MCF 10A (cell line): ENCODE measurements at places on chromosomes 4 and X. TPM values are rescaled to one million over a fixed set of nuclear protein-coding genes. Genes with fewer than 3 reads are reported as not detected.

DNA sequence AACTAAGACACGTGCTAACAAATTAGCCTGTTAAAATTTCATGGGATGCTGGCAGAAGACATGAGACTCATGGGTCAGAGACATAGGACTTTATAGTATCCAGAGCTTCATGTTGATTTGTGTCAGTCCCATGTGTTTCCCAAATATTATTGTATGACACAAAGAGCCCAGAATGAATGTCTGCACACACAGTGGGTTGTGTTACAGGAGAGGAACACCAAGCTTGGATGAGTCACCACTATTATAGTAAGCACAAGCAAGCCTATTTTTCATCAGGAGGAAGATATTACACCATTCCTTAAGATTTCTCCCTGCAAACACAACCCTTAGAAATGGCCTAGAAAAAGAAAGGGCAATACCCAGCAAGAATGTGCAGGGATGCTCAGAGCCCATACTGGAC, 15.4 kb downstream of the BBS12 start:
- H3K27ac ChIP-seq = no peak overlapping the region
- no peaks in the 10 kb centered on the region for H3K27me3 ChIP-seq
- H3K4me1 ChIP-seq = no peaks in the 10 kb centered on the region
- H3K36me3 ChIP-seq = no peaks in the 10 kb centered on the region
- DNase-seq = peak; percentile 66

- DNase-seq = no peak
- H3K27me3 ChIP-seq = no peaks in the 10 kb centered on the region
- H3K4me1 ChIP-seq = no peaks in the 10 kb centered on the region
- no peak overlapping the region for H3K4me3 ChIP-seq
Measured at GRCh38 chr4:180861651-180862050, 1381.6 kb upstream of the TENM3 start.

DNA sequence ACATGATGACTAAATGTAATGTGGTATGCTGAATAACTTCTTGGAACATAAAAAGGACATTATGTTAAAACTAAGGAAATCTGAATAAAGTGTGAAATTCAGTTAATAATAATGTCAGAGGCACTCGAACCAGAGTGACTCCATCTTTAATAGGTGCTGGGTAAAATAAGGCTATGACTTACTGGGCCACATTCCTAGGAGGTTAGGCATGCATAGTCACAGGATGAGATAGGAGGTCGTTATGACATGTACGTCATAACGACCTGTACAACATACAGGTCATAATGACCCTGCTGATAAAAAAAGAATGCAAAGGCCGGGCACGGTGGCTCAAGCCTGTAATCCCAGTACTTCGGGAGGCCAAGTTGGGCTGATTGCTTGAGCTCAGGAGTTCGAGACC, 28.9 kb upstream of the OPHN1 start:
- H3K27me3 ChIP-seq = peaks cover 21% of the 10 kb centered on the region
- H3K27ac ChIP-seq = no peak overlapping the region
- no peaks in the 10 kb centered on the region for H3K36me3 ChIP-seq
- H3K4me1 ChIP-seq = no peaks in the 10 kb centered on the region
- no peak for DNase-seq
- no peak overlapping the region for H3K4me3 ChIP-seq

DNA sequence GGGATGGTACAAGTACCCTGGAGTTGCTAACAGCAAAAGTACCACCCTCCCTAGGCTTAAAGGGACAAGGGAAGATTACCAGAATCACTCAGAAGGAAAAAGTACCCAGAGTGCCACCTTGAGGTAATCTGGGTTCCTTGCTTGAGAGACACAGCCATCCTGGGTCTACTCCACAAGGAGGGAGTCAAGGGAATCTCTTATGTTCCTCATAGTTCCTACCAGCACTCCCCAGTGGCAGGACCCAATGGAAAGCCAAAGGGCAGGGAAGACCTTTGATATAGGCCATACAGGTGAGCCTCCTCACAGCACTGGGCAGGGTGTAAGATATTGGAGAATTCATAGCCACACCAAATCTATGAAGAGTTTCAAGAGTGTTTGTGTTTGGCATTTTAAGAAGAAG, 5.7 kb downstream of the IL2 start:
- H3K4me3 ChIP-seq = no peak overlapping the region
- DNase-seq = peak; percentile 62
- peaks cover 7% of the 10 kb centered on the region for H3K27me3 ChIP-seq
- no peaks in the 10 kb centered on the region for H3K4me1 ChIP-seq
- H3K27ac ChIP-seq = no peak overlapping the region
- no peaks in the 10 kb centered on the region for H3K36me3 ChIP-seq

- H3K4me3 ChIP-seq = no peak overlapping the region
- DNase-seq = no peak
- no peaks in the 10 kb centered on the region for H3K27me3 ChIP-seq
- H3K27ac ChIP-seq = no peak overlapping the region
- H3K4me1 ChIP-seq = no peaks in the 10 kb centered on the region
- no peaks in the 10 kb centered on the region for H3K36me3 ChIP-seq
Measured at GRCh38 chr4:163042306-163042705, 124.4 kb downstream of the NAF1 start.

- H3K27me3 ChIP-seq = no peaks in the 10 kb centered on the region
- DNase-seq = no peak
- no peaks in the 10 kb centered on the region for H3K36me3 ChIP-seq
- no peaks in the 10 kb centered on the region for H3K4me1 ChIP-seq
Measured at GRCh38 chrX:6149060-6149872, 79.4 kb downstream of the NLGN4X start.

DNA sequence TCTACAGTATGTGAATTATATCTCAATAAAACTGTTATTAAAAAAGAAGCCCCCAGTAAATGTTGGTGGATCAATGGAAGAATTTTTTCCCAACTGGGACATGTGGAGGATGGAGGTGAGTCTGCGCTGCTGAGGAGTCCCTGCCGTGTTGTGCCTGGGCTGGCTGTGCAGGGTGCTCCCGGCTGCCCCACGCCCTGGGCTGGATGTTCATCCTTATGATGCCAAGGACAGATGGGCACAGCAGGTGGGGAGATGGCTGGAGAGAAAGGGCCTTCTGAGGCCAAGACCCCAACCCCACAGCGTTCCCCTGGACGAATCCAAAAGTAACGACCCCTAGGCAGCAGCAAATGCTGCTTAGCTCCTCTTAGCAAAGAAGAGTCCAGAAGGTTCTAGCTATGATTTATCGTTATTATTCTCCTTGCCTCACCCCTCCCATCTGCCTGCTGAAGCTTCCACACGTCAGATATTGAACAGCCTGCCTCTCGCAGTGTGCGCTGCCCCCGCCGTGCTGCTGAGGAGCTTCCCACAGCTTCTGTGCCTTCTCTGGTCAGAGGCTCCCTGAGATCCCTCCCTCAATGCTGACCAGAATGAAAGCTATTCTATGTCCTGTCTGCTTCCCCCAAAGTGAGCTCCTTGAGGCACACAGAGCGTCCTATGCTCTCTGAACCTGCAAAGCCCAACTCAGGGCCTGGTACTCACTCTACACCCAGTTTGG, 26.5 kb downstream of the HMX1 start:
- no peak overlapping the region for H3K27ac ChIP-seq

GRCh38 chr4:22348410-22348809, 167.5 kb downstream of the ADGRA3 start:
- H3K4me3 ChIP-seq = no peak overlapping the region
- DNase-seq = no peak
- H3K36me3 ChIP-seq = peaks cover under 1% of the 10 kb centered on the region
- no peak overlapping the region for H3K27ac ChIP-seq
- H3K27me3 ChIP-seq = no peaks in the 10 kb centered on the region
- H3K4me1 ChIP-seq = no peaks in the 10 kb centered on the region

DNA sequence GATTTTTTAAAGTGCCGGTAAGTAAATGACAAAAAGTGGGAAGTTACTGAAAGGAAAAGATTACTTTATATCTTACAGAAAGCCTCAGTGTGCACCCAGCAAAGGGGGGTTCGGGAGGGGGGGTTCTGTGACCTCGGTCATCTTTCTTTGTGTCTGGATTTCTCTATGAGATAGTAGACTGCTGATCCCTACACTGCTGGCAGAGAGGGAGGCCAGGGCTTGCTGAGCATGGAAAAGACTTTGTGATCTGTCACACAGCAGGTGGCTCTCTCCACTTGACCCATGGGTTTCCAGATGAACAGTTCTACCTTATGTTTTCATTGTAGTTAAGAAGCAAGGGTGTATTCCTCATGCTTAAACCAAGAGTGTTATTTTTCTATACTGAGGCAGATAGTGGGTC, 475.6 kb downstream of the PCDH10 start:
- H3K4me1 ChIP-seq = peaks cover 7% of the 10 kb centered on the region
- no peaks in the 10 kb centered on the region for H3K27me3 ChIP-seq
- H3K36me3 ChIP-seq = no peaks in the 10 kb centered on the region
- H3K4me3 ChIP-seq = no peak overlapping the region

DNA sequence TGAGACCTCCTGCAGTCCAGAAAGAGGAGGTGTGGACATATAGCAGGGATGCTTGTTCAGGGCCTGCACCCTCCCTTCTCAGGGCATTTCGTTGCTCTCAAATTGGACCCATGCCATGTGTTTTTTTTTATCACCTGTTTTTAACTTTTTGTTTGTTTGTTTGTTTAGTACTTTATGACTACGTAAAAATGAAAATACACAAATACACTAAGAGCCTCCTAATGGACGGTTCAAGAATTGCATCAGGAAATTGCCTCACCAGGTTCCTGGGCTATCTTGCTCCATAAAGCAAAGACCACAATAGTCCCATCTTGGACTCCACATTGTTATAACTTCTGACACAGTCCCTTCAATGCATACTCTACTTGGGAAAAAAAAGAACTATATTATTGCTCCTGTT, 1685.9 kb upstream of the TENM3 start:
- DNase-seq = peak; percentile 23
- no peak overlapping the region for H3K27ac ChIP-seq
- H3K4me1 ChIP-seq = peaks cover 6% of the 10 kb centered on the region
- H3K27me3 ChIP-seq = no peaks in the 10 kb centered on the region

- H3K36me3 ChIP-seq = peaks cover 20% of the 10 kb centered on the region
- H3K4me1 ChIP-seq = no peaks in the 10 kb centered on the region
- H3K4me3 ChIP-seq = no peak overlapping the region
Measured at GRCh38 chrX:85882601-85883000, 164.8 kb downstream of the CHM start.

DNA sequence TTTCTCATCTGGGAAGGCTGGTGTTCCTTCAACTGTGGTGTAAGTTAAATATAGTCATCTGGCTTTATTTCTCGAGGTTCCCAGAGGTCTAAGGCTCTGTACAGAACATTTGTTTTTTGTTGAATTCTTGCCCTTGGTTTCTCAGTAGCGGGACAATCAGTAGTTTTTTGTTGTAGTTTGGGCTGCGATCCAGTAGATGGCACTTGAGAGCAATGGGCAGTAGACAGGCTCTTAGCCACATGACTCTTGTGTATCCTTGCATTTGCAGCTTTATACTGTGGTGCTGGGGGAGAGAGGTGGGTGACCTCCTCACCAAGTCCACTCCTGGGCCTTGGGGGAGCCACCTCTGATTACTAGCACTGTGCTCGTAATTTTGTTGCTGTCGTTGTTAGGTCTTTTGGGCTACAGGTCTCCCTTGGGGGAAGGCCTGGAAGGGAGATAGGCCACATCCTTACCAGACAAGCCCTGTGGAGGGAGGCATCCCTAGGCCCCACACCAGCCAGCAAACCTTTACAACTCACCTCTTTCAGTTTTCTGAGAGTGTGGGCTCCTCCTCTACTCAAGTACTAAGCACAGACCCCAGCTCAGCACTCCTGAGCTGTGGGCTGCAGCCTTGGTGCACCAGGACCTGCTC, 8.1 kb downstream of the ETDB start:
- peak; percentile 49 for DNase-seq
- H3K36me3 ChIP-seq = no peaks in the 10 kb centered on the region
- peaks cover 58% of the 10 kb centered on the region for H3K27me3 ChIP-seq
- H3K4me3 ChIP-seq = no peak overlapping the region

- H3K27ac ChIP-seq = no peak overlapping the region
- no peak overlapping the region for H3K4me3 ChIP-seq
- no peaks in the 10 kb centered on the region for H3K27me3 ChIP-seq
- peaks cover 8% of the 10 kb centered on the region for H3K36me3 ChIP-seq
- peaks cover 26% of the 10 kb centered on the region for H3K4me1 ChIP-seq
Measured at GRCh38 chr4:74884266-74884665, 48.6 kb upstream of the PARM1 start.

- peaks cover 88% of the 10 kb centered on the region for H3K36me3 ChIP-seq
- H3K4me3 ChIP-seq = no peak overlapping the region
- H3K27me3 ChIP-seq = no peaks in the 10 kb centered on the region
- peaks cover 6% of the 10 kb centered on the region for H3K4me1 ChIP-seq
- H3K27ac ChIP-seq = peak overlapping the region; percentile 9
- DNase-seq = no peak
Measured at GRCh38 chr4:141229408-141230101, 8.9 kb downstream of the ZNF330 start.

- H3K4me1 ChIP-seq = no peaks in the 10 kb centered on the region
- H3K36me3 ChIP-seq = peaks cover 12% of the 10 kb centered on the region
- H3K27me3 ChIP-seq = no peaks in the 10 kb centered on the region
- no peak overlapping the region for H3K4me3 ChIP-seq
- no peak overlapping the region for H3K27ac ChIP-seq
- DNase-seq = no peak
Measured at GRCh38 chr4:145824463-145824862, 114.2 kb downstream of the ZNF827 start.

GRCh38 chrX:49120091-49120490, 3.4 kb downstream of the GPKOW start:
- H3K4me1 ChIP-seq = no peaks in the 10 kb centered on the region
- no peak overlapping the region for H3K27ac ChIP-seq
- no peaks in the 10 kb centered on the region for H3K27me3 ChIP-seq
- peaks cover 56% of the 10 kb centered on the region for H3K36me3 ChIP-seq
- no peak overlapping the region for H3K4me3 ChIP-seq

GRCh38 chrX:643911-644303, 13.3 kb downstream of the SHOX start:
- DNase-seq = no peak
- no peak overlapping the region for H3K27ac ChIP-seq
- no peaks in the 10 kb centered on the region for H3K4me1 ChIP-seq
- no peaks in the 10 kb centered on the region for H3K36me3 ChIP-seq

DNA sequence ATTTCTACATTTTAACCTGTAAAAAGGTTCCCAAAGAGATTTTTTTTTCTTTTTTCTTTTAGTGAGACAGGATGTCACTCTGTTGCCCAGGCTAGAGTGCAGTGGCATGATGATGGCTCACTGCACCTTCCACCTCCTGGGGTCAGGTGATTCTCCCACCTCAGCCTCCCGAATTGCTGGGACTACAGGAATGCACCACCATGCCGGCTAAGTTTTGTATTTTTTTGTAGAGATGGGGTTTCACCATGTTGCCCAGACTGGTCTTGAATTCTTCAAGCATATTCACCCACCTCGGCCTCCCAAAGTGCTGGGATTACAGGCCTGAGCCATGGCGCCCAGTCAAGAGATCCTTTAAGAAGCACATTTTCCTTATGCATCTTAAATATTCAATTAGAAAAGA, 12.6 kb downstream of the RHOH start:
- no peak overlapping the region for H3K27ac ChIP-seq
- H3K4me3 ChIP-seq = no peak overlapping the region
- peaks cover 4% of the 10 kb centered on the region for H3K36me3 ChIP-seq
- H3K27me3 ChIP-seq = no peaks in the 10 kb centered on the region

CLTRN gene
- total RNA-seq = 1.5 and 1.8 TPM in 2 replicates

ADH1C gene
- total RNA-seq = not detected in 2 replicates

MID1 gene
- total RNA-seq = 9.7 and 10.0 TPM in 2 replicates

VCX3A gene
- total RNA-seq = not detected in 2 replicates

CFAP97 gene
- 80.2 and 95.0 TPM in 2 replicates for total RNA-seq

P2RY4 gene
- 0.20 TPM in 1 of 2 replicates, not detected in the other for total RNA-seq

PNMA5 gene
- not detected in 2 replicates for total RNA-seq

MCF2 gene
- total RNA-seq = 1.5 and 2.1 TPM in 2 replicates
